Chondrocyte (in vitro differentiated cells): ENCODE measurements at places on chromosomes 13 and 19. TPM values are rescaled to one million over a fixed set of nuclear protein-coding genes. Genes with fewer than 3 reads are reported as not detected.

DNA sequence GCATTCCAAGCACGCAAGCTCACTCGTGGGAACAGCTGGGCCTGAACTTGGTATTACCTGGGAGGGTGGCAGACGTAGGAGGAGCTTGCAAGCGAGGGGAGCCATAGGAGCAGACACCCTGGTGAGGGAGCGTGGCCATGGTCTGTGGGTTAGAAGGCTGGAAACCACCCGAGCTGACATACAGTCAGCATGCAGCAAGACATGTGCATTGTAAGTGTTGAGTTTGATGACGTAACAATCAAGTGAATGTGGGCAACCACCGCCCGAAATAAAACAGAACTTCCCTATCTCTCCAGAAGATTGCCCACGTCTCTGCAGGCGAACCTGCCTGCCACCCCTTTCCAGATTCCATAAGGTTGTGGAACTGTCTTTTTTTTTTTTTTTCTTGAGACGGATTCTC is 26.8 kb downstream of the UBXN6 start:
- no peak for DNase-seq

DNA sequence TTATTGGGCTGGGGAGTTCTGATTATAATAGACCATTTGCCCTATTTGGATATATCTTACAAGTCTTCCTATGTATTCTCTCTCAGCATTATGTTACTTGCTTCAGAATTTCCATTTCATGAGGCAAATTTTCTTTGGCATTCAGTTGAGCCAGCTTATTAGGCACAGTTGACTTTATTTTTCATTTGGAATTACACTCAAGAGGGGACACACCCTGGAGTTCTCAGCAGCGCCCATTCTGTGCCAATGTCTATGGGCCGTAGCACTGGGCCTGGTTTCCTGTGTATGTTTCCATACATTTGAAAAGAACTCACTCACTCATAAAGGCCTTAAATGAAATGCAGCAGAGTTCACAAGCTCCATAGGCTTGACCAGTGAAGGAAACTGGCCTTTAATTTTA is 138.5 kb downstream of the KLF12 start:
- DNase-seq: no peak

LILRB3 gene
- not detected in 3 replicates for total RNA-seq

BCL2L12 gene
- total RNA-seq: 18.3 to 26.6 TPM (median 21.4 TPM) in 3 replicates
